CD4-positive, alpha-beta T cell (primary cell): ENCODE measurements at places on chromosomes 7 and 10. TPM values are rescaled to one million over a fixed set of nuclear protein-coding genes. Genes with fewer than 3 reads are reported as not detected.

The SYT15B gene
- total RNA-seq, result 0.08 TPM

The BMPER gene
- not detected for total RNA-seq

The TMEM236 gene
- 0.06 TPM for total RNA-seq

The NPFFR1 gene
- total RNA-seq, result not detected

The SLC25A13 gene
- 12.7 TPM for total RNA-seq

The OR6V1 gene
- not detected for total RNA-seq

The GLI3 gene
- 0.28 TPM for total RNA-seq

The RASA4B gene
- 40.7 TPM for total RNA-seq

The CALN1 gene
- not detected for total RNA-seq

The CPA4 gene
- not detected for total RNA-seq

The HOXA7 gene
- not detected for total RNA-seq

The CRYGN gene
- not detected for total RNA-seq

The ZNF425 gene
- total RNA-seq, result 0.22 TPM

The VSIR gene
- total RNA-seq, result 86.2 TPM

The KIF5B gene
- total RNA-seq, result 58.3 TPM

The GPR85 gene
- total RNA-seq, result not detected
